SK-N-MC (cell line): ENCODE measurements at places on chromosomes 16 and 17.

GRCh38 chr17:83031321-83031945 lies 48.0 kb upstream of the METRNL start:
- no peak for DNase-seq

- DNase-seq, result no peak
Observed at GRCh38 chr17:4896332-4897197, 2.8 kb upstream of the C17orf107 start.

DNA sequence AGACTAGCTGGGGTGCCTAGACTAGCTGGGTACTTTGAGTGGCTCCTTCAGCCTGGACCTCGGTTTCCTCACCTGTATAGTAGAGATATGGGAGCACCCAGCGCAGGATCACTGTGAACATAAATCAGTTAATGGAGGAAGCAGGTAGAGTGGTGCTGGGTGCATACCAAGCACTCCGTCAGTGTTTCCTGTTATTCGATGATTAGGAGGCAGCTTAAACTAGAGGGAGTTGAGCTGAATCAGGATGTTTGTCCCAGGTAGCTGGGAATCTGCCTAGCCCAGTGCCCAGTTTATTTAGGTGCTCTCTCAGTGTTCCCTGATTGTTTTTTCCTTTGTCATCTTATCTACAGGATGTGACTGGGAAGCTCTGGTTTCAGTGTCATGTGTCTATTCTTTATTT lies 8.4 kb upstream of the TMEM235 start:
- DNase-seq, result no peak

- no peak for DNase-seq
Observed at GRCh38 chr16:49468611-49469310, 95.2 kb downstream of the C16orf78 start.

GRCh38 chr17:6061290-6061689 lies 8.9 kb upstream of the WSCD1 start:
- no peak for DNase-seq

DNA sequence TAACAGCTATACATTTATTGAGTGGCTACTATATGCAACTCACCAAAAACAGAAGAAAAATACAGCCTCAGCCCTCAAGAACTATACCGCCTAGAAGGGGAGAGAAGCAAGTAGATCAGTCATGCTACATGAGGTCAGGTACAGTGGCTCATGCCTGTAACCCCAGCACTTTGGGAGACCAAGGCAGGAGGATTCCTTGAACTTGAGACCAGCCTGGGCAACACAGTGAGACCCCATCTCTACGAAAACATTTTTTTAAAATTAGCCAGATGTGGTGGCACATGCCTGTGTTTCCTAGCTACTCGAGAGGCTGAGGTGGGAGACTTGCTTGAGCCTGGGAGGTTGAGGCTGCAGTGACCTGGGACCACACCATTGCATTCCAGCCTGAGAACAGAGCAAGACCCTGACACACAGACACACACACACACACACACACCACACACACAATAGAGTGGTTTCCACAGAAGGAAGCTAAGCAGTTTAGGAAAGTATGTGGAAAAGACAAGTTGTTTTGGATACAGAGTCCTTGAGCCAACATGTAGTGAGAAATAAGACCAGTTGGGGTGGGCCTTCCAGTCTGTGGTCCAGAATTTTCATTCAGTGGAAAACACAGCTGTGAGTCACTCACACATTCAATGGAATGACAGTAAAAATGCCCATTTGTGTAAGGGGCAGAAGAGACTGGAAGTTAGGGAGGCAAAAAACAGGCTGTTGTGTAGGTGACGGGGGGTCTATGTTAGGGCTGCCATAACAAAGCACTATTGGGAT lies 10.7 kb upstream of the SNTB2 start:
- DNase-seq, result no peak

GRCh38 chr17:74373838-74374606 lies 6.7 kb downstream of the GPR142 start:
- no peak for DNase-seq

GRCh38 chr16:25692351-25692741 lies 587 bp downstream of the HS3ST4 start:
- DNase-seq, result no peak

GRCh38 chr16:5502467-5502869 lies 404.9 kb upstream of the EEF2KMT start:
- DNase-seq, result no peak

DNA sequence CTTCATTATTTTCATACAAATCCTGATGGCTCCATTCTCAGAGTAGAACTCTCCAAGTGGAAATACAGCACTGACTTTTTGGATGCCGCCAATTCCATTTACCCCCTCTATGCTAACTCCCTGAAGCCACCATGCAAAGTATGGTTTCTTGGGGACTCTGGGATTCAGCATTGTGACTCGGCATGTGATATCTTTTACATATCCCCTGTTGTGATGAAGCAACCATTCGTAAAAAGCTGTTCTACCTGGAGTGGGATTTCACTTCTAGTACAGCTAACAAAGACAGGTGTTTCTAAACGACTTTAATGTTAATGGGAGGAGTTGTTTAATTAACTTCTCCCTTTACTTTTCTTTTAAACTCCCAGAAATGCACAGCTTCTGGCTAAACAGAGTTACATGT lies 533.5 kb downstream of the RBFOX1 start:
- DNase-seq, result no peak

DNA sequence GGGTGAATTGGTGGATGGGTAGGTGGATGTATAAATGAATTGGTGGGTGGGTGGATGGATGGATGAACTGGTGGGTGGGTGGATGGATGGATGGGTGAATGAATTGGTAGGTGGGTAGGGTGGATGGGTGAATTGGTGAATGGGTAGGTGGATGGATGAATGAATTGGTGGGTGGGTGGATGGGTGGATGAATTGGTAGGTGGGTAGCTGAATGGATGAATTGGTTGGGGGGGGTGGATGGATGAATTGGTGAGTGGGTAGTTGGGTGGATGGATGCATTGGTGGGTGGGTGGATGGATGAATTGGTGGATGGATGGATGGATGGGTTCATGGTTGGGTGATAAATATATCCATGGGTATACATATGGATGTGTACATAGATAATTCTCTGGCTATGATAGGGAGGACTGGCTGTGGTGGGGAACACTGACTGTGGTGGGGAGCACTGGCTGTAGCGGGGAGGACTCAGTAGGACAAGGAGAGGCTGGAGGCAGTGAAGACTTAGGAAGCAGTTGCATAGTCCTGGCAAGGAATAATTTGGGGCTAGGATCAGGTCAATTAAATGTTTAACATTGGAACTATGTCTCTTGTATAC lies 54.4 kb downstream of the ABCC1 start:
- DNase-seq, result no peak

GRCh38 chr16:5034167-5034523 lies 410 bp upstream of the NAGPA start:
- DNase-seq, result no peak

DNA sequence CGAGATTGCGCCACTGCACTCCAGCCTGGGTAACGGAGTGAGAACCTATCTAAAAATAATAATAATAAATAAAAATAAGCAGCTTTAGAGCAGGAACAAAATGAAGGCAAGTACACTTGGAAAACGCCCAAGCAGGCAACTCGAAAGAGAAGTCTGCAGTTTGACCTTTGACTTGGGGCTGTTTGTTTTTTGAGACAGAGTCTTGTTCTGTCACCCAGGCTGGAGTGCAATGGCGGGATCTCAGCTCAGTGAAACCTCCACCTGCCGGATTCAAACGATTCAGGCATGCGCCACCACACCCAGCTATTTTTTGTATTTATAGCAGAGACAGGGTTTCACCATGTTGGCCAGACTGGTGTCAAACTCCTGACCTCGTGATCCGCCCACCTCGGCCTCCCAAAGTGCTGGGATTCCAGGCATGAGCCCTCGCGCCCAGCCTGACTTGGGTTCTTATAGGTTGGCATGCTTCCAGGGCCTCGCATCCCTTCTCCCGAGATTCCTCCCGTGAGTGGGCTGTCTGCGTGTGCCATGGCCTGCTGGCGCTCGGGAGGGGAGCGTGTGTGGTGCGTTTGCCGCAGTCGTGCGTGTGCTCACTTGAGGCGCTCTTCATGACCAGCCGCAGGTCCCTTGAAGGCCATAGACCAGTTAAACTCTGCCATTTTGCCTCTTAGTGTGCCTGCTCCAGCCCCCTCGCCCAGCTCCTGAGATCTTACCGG lies 18.4 kb upstream of the UBE2I start:
- no peak for DNase-seq

GRCh38 chr17:63290784-63291183 lies 155.3 kb downstream of the CYB561 start:
- no peak for DNase-seq

- DNase-seq, result no peak
Observed at GRCh38 chr16:85436207-85436606, 176.9 kb upstream of the GSE1 start.

DNA sequence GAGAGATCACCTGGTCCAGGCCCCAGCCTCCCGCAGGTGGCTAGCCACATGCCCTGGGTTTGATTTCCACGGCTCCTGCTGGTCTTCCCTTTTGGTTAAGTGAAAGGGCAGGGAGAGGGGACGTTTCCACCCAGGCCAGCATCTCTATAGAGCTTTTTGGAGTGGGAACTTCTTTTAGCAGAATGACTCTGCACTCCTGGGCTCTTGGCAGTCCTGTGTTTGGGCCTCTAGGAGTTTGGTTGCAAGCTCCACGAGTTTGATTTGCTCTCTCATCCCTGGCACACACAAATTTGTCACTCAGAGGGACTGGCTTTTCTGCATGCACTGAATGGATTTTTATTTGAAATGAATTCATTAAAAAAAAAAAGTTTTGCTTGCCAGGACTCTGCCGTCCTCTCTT lies 32.8 kb downstream of the MSI2 start:
- DNase-seq, result no peak

DNA sequence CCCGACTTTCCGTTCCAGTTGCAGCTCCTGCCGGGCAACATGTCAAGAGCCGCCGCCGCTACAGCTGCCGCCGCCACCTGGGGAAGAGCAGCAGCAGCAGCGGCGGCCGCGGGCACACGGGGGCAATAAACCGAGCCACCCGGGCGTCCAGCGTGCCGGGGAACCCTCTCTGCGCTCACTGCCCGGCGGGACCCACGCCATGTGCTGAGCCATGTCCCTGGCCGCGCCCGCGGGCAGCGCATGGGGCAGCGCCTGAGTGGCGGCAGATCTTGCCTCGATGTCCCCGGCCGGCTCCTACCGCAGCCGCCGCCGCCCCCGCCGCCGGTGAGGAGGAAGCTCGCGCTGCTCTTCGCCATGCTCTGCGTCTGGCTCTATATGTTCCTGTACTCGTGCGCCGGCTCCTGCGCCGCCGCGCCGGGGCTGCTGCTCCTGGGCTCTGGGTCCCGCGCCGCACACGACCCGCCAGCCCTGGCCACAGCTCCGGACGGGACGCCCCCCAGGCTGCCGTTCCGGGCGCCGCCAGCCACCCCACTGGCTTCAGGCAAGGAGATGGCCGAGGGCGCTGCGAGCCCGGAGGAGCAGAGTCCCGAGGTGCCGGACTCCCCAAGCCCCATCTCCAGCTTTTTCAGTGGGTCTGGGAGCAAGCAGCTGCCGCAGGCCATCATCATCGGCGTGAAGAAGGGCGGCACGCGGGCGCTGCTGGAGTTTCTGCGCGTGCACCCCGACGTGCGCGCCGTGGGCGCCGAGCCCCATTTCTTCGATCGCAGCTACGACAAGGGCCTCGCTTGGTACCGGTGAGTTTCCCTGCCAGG lies 604 bp downstream of the HS3ST3B1 start:
- DNase-seq, result no peak

DNA sequence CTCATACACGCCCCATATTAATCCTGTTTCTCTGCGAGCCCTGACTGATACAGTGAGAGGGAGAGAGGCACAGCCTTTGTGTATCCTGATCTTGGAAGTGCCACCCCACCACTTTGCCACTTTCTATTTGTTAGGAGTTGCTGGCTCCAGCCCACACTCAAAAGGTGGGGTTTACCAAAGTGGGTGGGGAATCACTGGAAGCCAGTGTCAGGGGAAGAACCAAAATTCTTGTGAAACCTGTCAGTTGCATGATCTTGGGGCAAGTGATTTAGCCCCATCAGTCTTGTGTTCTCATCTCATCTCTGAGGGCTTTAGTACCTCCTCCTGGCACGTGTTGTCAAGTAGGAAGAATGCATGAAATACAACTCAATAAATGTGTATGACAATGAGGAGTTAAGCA lies 119.5 kb downstream of the SOX9 start:
- no peak for DNase-seq

GRCh38 chr17:82754297-82755208 lies 2.7 kb downstream of the TBCD start:
- DNase-seq, result no peak

GRCh38 chr17:81329927-81330883 lies 35.1 kb upstream of the SLC38A10 start:
- DNase-seq, result no peak

DNA sequence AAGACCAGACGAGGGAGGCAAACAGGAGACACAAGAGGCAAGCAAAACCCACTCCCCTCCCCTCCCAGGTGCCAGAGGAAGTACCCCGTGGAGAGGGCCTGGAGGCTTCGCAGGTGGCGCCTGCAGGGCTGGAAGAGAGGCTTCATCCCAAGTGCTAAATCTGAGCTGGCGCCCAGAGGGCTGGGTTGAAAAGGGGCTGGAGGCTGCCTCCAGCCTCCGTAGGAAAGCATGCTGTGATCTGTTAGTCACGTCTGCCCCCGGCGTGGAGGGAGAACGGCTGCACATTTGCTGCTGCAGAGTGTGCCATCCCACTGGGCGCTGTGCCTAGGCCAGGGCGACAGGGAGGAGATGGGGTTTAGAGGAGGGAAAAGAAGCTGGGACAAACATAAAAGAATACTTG lies 16.9 kb downstream of the RPH3AL start:
- no peak for DNase-seq

DNA sequence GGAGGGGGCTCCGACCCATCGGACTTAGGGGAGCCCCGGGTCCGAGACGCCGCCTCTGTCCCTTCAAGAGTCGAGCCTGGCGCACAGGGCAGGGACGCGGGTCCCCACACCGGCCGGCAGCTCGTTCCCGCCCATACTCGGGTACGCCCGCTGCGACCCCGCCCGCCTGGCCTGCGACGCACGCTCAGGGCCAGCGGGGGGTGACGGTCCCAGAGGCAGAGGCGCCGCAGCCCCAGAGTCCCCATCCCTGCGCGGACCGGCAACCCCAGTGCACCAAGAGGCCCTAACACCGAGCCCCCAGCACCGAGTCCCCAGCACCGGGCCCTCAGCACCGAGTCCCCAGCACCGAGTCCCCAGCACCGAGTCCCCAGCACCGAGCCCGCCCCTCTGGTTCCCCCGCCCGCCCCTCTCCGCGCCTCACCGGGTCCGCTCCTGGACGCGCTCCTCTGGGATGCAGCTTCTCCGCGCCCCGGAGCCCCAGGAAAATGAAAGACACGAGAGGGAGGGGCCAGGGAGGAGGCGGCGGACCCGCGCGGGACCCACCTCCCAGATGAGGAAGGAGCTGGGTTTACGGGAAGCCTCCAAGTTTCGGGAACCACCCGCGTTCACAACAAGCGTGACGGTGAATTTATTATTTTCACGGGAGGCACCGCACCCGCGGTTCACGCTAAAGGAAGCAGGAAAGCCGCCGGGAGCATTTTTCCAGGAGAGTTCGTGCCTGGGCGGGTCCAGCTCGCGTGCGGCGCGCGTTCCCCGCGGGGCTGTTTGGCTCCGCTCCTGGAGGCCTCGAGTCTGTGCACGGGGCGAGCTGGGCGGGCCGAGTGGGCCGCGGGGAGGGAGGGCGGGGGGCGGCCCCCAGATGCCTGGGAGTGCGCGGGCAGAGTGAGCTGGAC lies at the start of gene SECTM1:
TSS of gene SECTM1 (minus strand) at position 488 of the 893 bp plus-strand sequence. CDS start 6,526 bp downstream, outside the sequence.
- no peak for DNase-seq
